ENCODE measurements at places on chromosomes 1 and 21.

DNA sequence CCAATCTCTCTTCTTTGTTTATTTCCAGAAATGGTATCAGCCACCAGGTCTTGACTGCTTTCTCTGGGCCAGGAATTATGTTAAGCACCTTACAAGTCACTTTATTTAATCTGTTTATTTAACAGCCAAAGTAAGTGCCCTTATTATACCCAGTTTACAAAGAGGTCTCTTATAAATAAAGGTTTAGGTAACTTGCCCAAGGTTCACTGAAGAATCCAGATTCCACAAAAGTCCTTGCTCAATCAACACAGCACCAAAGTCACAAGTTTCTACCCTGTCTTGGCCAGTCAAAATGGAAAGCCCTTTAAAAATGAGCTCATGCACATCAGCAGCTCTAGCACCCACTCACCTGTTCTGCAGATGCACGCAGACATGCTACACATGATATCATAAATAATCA, 28.0 kb upstream of the ATP1A1 start:
- no peak for DNase-seq

DNA sequence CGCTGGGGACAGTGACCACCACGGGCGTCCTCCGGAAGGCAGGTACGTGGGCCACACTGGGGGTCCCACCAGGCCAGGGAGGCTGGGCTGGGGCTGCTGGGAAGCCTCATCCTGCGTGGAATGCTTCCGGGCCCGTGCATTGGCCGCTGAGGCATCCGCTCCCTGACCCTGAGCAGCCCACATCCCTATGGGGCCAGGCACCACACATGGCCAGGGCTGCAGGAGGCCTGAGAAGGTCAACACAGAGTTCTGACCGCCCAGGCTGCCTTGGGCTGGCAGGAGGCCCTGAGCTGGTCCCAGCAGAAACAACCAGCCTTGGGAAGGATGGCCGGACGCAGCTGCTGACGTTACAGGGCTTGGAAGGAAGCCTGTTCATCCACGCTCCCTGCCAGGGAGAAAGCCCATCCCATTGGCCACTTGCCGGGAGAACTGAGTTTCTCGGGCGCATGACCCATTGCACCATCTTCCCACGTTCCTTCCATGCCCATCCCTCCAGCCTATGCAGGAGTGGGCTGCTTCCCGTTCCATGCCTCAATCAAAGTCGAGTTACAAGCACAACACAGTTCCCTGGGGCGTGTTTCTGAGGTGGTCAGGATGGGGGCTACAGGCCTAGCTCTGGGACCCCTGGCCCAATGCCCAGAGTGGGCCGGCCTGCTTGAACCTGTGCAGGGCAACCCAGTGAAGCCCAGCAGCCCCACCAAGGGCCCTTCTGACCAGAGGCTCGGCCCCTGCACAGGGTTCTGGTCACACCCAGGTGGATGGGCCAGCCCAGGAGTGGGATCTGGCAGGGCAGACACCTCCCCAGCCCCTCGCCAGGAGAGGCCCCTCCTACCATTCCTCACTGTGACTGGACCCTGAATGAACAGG, 31.7 kb downstream of the TRIM11 start:
- no peak for DNase-seq

- no peak for DNase-seq
Observed at GRCh38 chr21:18553786-18554185, 150.2 kb upstream of the TMPRSS15 start.

DNA sequence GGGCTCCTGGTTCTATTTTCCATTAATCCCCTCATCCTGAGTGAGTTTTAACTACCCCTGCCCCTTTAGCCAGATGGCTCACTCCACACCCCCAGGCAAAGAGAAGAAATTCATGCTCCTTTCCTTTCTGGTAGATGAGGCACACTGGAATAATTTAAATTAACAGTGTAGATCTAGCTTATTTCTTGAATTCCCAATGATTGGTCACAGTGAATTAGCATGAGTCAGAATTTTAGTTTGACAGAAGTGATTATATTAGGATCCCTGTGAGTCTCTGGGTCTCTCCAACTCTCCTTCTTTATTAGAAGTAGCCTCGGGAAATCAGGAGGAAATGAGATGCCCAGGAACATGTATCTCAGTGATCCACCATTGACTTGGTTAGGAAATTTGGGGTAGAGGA, 103.1 kb upstream of the KAZN start:
- DNase-seq = no peak

DNA sequence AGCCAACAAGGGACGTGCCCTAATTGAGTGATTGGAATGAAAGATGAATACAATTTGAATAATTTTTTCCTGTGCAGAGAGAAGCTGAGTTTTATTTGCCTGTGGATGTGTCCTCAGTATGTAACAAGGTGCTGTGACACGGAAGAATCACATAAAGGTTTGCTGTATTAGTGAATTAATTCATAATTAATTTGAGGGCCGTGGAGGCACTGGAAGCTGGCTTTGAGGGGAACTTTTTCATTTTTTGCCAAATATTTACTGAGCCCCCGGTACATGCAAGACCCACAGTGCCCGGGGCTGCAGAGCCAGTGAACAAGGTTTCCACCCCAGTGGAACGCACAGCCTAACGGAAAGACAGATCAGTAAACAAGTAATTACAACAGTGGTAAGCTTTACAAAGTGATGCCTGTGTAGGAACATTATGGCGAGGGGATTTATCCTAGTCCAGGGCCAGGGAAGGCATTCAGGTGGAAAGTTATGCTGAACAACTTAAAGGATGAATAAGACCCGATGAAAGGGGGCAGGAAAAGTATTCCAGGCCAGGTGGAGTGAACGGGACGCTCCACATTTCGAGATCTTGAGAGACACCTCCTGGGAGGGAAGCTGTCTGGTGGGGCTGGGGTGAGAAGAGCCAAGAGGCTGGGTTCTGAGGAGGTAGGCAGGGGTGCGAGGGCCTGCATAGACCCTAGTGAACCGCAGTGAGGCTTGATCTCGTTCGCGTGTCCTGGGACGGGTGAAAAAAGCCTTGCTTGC, 773 bp upstream of the RCC2 start:
- no peak for DNase-seq

GRCh38 chr1:41379738-41380130, 18.5 kb downstream of the FOXO6 start:
- no peak for DNase-seq

GRCh38 chr1:164771041-164771618, 212.1 kb downstream of the PBX1 start:
- no peak for DNase-seq

DNA sequence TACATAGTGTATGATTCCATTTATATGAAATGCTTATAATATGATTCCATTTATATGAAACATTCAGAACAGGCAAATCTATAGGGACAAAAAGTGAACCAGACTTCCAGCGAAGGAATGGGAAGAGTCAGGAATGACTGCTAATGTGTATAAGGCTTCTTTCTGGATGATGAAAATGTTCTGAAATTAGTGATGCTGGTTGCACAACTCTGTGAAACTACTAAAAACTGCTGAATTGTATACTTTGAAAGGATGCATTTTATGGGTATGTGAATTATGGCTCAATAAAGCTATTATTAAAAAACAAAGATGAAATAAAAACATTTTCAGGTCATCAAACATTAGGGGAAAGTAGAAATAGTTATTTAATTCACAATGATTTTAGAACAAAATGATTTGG, 14.1 kb upstream of the IL24 start:
- no peak for DNase-seq

- no peak for DNase-seq
Observed at GRCh38 chr1:243882276-243882675, 32.2 kb upstream of the AKT3 start.

- no peak for DNase-seq
Observed at GRCh38 chr1:220151454-220151853, 57.5 kb downstream of the IARS2 start.

DNA sequence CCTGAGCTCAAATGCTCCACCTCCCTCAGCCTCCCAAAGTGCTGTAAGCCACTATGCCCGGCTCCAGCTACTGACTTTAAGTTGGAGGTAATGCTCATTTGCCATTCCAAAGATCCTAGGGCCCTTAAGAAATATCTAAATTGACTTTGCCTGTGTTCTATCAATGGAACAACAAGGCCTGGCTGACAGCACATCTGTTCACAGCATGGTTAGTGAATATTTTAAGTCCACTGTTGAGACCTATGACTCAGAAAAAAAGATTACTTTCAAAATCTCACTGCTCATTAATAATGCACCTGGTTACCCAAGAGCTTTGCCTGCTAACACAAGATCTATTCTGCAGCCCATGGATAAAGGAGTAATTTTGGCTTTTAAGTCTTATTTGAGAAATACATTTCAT, 3.5 kb upstream of the SSX2IP start:
- DNase-seq = no peak

DNA sequence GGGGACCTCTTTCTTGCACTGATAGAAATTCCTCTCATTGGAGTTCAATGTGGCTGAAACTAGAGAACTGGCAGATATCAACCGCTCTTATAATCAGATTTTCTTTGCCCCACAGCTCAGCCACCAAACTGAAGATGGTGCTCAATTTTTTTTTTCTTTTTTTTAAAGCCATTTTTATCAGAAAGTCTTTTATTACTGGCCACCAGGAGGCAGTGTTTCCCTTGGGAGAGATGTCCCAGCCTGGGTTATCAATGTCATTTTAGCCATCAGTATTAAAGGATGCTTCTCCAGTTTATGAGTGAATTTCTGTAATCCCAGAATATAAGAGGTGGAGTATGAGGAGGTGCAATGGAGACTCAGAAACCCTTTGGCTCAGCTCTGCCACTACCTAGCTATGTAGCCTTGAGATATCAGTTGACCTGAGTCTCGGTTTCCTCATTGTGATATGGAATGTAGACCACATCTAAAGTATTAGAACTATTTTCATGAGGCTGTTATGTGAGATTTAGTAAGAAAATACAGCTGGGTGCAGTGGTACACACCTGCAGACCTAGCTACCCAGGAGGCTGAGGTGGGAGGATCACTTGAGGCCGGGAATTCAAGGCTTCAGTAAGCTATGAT, 27.6 kb downstream of the CD244 start:
- DNase-seq = peak; percentile 51

- DNase-seq = no peak
Observed at GRCh38 chr1:227335242-227336020, 17.1 kb upstream of the CDC42BPA start.

DNA sequence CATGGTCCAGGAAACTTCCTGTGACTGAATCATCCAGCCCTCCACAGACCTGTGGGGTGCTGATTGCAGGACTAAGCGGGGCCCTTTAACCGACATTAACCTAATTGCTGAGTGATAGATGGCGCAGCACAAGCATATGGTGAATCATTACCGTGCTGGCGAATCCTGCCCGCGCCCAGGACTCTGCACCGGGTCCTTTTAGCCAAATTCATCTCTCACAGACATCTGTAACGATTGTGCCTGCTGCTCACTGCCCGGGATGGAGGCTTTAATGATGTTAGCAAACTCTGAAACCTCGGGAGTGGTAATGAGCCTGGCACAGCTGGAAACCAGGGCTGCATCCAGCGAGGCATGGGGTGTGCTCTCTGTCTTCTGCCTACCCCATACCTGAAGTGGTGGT, 147.3 kb upstream of the CD34 start:
- DNase-seq = no peak

DNA sequence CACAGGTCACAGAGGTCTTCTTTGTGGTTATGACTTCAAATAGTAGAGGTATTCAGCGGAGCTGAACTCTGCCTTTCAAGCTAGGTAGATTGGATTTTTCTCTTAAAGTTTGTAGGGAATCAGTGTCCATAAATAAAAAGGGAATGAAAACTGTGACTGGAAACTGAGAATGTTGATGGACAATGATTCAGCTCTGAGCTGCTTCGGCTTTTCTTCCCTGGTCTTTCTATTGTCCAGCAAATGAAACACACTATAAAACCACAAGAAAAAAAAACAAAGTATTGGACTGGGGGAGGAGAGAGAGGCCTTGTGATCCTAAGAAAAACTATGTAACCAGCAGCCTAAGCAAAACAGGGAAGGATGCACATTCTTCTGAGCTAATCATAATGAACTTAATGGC, 11.1 kb downstream of the TNNI3K start:
- DNase-seq = no peak

- DNase-seq = no peak
Observed at GRCh38 chr21:44477712-44478111, 22.4 kb downstream of the LRRC3 start.

GRCh38 chr1:232766241-232766890, 38.9 kb upstream of the MAP10 start:
- DNase-seq = no peak

DNA sequence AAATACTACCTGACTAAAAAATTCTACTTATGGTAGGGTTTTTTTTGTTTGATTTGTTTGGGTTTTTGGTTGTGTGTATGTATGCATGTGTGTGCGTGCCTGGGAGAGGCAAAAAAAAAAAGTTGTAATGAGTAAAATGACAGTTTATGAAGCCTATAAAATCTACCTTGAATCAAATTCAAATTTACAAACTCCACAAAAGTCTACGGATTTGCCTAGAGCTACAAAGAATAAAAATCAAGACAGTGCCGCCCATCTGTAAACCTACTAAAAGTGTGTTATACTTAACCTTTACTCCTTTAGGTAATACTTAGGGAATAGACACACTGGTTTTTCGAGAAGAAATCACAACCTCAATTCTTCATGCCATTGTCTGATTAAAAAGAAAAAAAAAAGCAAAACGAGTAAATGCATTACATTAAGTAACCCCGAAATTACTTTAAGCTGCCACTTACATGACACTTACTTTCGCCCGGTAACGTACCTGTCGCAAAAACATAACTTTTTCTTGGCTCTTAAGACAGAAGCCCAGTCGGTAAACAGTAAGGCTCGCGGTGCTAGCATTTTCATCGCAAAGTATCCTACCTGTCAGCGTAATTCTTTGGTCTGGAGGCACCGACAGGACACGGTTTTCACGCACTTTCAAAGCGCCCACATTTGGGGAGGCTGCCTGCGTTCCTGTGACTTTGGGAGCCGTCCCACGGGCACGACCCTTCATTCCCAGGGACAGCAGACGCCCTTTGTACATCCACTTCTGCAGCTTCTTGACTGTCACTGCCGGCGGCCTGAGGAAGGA, 951 bp downstream of the SYDE2 start:
- no peak for DNase-seq

DNA sequence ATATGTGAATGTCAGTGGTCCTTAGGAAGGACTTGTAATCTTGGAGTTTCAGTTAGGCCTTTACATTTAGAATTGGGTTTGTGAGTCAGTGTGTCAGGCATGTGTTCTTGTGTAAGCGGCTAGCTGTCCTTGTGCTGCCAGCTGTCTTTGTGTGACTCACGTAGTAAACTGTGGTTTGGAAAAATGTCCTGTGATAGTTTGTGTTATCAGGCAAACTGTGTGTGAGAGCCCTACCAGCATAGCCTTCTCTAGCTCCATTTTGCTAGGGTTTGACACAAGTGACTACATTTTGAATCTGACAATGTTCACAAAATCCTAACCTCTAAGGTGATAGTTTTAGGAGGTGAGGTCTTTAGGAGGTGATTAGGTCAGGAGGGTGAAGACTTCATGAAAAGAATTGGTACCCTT, 6.9 kb upstream of the SLC35D1 start:
- DNase-seq = no peak

- DNase-seq = no peak
Observed at GRCh38 chr21:14686466-14687267, 140.6 kb upstream of the SAMSN1 start.

DNA sequence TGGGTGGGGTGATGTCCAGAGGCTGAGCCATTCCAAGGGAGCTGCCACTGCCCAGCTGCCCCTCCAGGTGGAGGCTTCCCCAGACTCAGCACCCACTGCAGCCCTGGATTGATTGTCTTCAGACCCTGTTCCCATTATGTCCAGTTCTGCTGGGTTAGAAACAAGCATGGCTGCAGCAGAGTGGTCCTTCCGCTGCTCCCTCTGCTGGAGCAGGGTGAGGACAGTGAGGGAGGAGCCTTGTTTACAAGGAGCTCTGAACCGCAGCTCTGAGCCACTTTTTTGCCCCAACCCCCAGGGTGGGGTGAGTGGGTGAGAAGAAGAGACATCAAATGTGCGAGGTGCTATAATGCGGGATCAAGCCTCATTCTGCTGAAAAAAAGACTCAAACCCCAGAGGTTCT, 2.3 kb downstream of the TNNT2 start:
- DNase-seq = no peak
